A673 (cell line): ENCODE measurements at places on chromosomes 13 and 19. TPM values are rescaled to one million over a fixed set of nuclear protein-coding genes. Genes with fewer than 3 reads are reported as not detected.

Gene ZNF575
- 2.8 and 3.1 TPM in 2 replicates for total RNA-seq

Gene MZF1
- total RNA-seq = 18.2 and 20.3 TPM in 2 replicates

DNA sequence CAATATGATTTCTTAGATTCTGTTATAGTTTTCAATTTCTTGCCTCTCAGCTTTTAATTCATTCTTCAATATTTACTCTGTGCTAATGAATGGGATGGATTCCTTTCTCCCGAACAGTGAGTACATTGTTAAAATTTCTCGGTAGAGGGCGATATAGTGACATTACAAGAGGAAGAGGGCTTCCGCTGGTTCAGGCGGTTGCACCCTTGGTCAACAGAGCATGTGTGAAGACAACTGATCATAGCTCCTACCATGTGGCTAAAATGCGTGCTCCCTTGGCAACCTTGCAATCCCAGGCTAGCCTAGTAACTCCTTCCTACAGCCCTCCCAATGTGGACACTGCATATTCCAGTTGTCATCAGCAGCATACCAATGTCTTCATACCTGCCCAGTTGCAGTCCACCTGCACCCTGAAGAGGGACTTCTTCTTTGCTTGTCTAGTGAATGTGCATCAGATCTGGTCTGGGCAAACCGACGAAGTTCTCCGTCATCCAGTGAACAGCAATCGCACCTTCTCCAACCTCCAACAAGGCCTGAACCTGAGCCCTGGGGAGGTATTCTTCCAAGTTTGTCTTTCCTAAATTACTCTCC lies 653.0 kb upstream of the GPC6 start:
- DNase-seq = peak; percentile 69

Gene FCER2
- not detected in 2 replicates for total RNA-seq

- DNase-seq = no peak
These were observed 70.6 kb downstream of the ZIC5 start for GRCh38 chr13:99900960-99901359.
